ENCODE measurements at places on chromosomes 1 and 21. TPM values are rescaled to one million over a fixed set of nuclear protein-coding genes. Genes with fewer than 3 reads are reported as not detected.
A peak's percentile ranks its signal among the peaks of the same experiment; 100 is the strongest.

- no peak for DNase-seq
Measured at GRCh38 chr1:101706366-101706765, 290.4 kb downstream of the OLFM3 start.

DNA sequence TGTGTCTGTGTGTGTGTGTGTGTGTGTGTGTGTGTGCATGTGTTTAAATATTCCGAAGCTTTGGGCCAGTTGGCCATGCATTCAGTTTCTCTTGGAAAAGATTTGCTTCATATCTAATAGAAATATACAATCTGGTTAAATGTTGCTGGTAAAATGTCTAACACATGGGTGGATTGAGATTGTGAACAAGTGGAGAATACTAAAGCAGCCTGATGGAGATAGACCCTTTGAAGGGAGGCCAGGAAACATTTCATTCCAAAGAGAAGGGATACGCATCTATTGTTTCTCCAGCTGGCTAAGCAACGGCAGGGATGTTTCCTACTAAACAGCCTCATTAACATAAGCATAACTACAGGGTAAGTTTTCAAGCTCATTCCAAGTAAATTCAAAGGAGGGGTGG lies 257.5 kb upstream of the PTBP2 start:
- DNase-seq: no peak

DNA sequence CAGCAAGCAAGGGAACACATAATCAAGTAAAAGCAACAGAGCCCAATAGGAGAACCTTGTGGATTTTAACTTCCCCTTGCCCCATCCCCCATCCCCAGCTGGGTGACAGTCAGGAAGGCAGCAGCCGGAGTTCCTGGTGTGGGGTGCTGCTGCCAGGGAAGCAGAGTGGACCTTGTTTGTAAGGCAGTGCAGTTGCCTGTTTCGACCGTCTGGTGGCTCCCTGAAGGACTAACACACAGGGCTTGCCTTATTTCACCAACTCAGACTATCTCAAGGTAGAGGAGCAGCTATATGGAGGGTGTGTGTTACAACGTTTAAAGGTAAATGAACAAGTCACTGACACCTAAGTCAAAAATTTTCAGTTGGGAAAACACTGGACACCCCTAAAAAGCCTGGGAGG lies 6.6 kb downstream of the KRTAP10-8 start:
- DNase-seq: peak; percentile 10

DNA sequence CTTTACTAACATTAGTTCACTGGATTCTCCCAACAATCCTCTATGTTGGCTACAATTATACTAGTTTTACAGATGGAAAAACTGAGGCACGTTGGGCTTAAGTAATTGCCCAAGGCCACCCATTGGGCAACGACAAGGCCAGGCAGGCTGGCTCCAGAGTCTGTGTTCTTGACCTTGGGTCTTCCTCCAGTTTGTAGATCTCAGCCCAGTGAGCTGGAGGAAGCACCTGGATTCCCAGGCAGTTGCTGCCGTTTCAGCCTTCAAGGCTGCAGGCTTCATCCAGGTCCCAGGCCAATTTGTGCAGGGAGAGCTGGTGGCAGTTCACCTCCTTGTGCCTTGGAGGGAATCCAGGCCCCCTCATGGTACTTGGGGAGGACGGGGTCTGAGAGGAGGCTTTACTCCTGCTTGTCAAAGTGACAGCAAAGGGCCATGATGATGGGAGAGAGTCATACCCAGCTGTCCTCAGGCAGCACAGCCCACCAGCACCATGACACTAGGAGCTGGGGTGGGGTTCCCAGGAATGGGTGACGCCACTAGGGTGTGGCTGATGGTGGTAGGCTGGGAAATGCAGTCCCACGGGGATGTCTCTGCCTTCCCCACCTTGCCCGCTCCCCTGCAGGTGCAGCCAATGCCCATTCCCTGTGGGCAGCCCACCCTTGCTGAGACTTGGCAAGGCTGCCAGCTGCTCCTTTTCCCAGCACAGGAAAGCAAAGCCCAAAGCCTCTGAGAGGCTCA lies 27.1 kb downstream of the PKP1 start:
- DNase-seq: no peak

- no peak for DNase-seq
Measured at GRCh38 chr1:186308264-186309060, 66.6 kb downstream of the TPR start.

DNA sequence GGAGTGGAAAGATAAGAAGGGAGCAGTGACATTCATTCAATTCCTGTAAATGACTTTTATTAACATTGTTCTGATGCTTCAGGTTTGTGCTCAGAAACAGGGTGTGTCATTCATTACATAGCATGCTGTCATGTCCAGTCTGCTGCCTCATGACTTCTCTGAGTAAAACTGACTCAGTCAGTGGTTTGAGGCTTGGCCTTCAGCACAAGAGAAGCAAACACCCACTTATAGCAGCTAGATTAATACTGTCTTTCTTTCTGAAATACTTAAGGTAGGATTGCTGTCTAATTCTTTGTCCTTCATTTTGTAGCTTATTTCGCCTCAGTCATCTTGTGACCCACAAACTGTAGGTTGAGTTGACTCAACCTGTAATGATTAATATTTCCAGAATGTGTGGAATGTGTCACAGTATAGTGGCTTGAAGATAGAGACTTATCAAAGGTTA lies 32.9 kb downstream of the RASAL2 start:
- DNase-seq: peak; percentile 7

GRCh38 chr21:29257701-29258100 lies 41.0 kb upstream of the BACH1 start:
- no peak for DNase-seq

DNA sequence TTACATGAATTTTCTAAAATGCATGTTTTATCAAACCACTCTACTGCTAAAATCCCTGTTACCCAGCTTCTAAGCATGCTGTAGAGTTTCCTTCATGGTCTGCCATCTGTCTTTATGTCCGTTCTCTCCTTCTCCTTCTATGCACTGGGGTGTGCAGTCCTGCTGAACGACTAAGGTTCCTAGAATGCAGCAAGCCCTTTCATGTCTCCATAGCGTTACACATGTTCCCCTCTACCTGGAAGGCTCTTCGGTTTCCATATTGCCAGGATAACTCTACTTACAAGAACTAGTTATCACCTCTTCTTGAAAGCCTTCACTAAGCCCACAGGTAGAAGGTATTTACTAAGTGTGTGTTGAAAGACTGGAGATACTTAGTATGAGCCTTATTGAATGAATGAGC lies 22.2 kb downstream of the DNM3 start:
- no peak for DNase-seq

DNA sequence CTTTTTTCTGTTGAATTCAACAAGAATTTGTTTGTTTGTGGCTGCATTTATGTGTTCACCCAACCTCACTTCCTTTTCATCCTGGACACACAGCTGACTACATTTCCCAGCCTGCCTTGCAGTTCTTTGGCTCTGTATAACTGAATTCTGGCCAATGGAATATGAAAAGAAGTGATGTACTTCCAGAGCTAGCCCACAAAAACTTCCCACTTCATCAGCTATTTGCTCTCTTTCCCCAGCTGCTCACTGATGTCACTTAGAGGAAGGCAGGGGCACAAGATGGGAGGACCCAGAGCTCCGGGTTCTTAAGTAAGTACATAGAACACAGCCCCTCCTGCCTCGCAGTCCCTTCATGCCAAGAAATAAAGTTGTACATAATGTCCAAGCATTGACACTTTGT lies 235.0 kb upstream of the FGGY start:
- DNase-seq: peak; percentile 44

DNA sequence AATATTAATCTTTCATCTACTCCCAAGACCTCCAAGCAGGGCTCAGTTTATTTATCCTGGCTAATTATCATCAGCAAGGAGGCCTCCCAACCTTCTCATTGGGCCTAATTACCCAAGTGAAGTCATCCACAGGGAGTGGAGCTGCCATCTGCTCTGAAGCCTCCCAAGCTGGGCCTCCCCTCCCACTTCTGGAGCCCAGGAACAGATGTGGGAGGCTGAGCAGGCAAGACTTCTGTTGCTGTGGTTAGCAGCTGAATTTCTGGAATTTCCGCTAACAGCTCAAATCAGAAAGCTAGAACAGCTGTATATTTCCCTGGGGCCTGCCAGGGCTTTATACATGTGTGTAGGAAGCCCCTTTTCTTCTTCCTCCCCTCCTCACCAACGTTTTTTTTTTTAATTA lies 127.5 kb downstream of the UCK2 start:
- no peak for DNase-seq

The IL19 gene
- not detected for polyA plus RNA-seq

The FLAD1 gene
- polyA plus RNA-seq: 30.7 TPM

The PTCH2 gene
- polyA plus RNA-seq: 6.9 TPM

DNA sequence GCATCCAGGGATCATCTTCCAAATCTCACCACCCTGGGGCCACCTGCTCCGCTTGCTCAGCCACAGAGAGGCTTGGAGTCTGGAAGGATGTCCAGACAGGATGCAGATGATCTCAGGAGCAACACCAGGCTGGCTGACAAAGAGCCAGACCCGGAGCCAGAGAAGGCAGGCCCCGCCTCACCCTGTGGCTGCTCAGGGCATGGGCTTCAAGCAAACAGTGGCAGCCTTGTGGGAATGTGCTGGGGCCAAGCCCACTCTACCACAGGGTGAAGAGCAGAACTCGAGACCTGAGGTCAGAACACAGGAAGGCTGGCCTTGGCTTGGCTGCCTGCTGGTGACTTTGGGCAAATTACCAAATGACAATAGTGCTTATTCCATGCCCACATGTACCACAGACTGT lies 45.5 kb downstream of the MRPL37 start:
- peak; percentile 69 for DNase-seq

GRCh38 chr1:181126289-181126688 lies 37.8 kb downstream of the IER5 start:
- no peak for DNase-seq

- DNase-seq: no peak
Measured at GRCh38 chr21:35562876-35563275, 497.4 kb downstream of the SETD4 start.

- no peak for DNase-seq
Measured at GRCh38 chr21:45049714-45050344, 24.6 kb upstream of the ADARB1 start.

- no peak for DNase-seq
Measured at GRCh38 chr1:184771190-184771691, 16.6 kb upstream of the EDEM3 start.

The EPHA2 gene
- 19.5 TPM for polyA plus RNA-seq

The REN gene
- polyA plus RNA-seq: not detected

GRCh38 chr1:204735042-204735441 lies 49.5 kb upstream of the LRRN2 start:
- DNase-seq: no peak

- DNase-seq: peak; percentile 58
Measured at GRCh38 chr1:231161667-231162296, at the start of gene TRIM67. Gene TRIM67, plus strand, starts transcription at chr1:231162058. Its CDS starts 912 bp downstream, at chr1:231162970.

GRCh38 chr1:24996983-24997893 lies 67.2 kb upstream of the RUNX3 start:
- no peak for DNase-seq

DNA sequence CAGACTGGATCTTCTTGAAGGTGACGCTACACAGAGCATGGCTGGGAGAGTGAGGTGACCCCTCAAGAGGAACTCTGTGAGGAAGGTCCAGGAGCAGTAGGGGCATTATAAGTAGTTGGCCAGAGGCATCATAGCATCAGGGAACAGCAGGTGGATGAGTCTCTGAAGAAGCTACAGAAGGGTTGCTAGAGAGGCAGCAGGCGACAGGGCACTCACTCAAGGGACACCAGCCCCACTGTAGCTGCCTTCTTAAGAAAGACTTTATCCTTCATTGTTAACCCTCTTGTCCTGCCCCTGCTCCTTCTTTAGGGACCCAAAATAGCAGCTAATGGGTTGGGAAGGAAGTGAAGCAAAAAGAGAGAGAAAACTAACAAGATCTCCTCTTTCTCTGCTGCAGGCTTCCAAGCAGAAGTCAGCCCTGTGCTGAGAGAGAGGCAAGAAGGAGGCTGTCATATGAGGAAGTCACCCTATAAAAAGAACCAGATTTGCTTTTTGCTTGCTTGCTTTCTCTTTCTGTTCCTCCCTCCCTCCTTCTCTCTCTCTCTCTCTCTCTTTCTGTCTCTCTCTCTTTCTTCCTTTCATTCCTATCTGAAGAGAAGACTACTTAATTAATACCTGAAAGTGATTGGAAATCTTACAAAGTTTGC lies 7.7 kb upstream of the CD5L start:
- no peak for DNase-seq

The RPE65 gene
- 0.38 TPM for polyA plus RNA-seq

The SELE gene
- polyA plus RNA-seq: 0.21 TPM
